ENCODE measurements at places on chromosomes 2 and 18.

DNA sequence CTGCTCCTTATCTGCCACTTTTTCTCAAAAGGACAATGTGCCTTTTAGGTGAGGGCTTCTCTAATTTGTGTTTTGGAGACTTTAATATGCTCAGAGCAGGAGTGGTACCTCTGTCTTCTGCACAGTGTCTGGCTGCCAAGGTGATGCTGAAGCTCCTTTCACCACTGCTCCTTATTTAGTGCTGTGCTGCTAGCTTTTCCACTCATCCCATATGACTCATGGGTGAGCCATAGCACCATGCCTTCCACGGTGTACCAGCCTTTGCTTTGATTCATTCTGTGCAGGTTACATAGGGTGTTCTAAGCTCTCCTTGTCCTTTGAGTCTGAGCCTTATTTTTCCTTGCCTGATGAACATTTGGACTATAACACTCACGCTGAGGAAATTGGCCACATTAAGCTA is 202.4 kb downstream of the ARL6IP6 start:
- no peak for DNase-seq

DNA sequence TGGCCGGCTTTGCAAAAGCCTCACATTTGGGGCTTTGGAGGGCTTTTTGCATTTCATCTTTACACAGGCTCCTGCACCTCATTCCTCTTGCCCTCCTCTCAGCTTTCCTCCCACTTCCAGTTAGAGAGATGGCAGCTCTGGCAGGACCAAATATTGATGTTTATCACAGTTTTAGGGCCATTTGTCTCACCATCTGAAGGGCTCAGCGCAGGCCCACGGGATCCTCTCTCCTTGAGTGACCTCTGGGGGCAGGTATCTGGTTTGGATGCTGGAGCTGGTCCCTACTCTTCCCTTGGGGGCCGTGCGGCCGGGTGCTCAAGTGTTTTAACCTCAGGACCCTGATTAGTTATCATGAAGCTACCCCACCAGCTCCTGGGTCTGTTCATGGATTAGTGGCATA is 19.9 kb downstream of the ATOH8 start:
- DNase-seq, result no peak

DNA sequence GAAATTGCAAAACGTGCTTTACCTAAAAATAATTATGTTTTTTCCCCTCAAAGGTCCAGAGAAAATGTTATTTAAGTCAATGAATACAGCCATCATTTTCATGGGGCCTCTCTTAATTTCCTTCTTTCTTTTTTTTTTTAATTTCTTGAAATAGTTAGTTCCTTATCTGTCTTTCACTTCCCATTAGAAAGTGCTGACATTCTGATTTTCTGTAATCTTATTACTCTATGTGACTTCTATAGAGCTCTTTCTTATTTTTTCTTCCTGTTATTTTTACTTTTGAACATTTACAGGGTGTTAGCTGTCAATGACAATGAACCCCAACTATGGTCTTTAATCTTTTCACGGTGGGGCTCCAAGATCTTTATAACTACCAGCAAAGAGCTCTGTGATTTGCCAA is 30.0 kb downstream of the CTLA4 start:
- no peak for DNase-seq

- DNase-seq, result no peak
These were observed 19.6 kb downstream of the TMEM17 start for GRCh38 chr2:62486439-62486765.

- DNase-seq, result no peak
These were observed 42.8 kb downstream of the STK25 start for GRCh38 chr2:241465543-241465942.

DNA sequence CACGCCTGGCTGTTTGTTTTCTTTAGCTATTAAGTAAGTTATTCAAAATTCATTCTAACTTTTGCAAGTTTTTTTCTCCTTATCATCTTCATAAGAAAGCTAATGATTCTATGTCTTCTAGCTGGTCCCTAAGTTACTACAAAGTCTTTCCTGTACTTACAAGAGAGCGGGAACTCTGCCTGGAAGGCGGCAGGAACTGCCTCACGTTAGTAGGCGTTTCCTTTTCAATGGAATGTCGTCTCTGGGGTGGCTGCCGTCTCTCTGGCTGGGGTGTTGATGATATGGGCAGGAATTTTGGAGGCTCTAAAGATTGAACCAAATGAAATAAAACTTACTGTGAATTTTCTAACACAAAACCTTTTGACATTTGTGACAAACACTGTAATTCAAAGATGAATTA is 55.5 kb downstream of the PRELID3A start:
- DNase-seq, result no peak

DNA sequence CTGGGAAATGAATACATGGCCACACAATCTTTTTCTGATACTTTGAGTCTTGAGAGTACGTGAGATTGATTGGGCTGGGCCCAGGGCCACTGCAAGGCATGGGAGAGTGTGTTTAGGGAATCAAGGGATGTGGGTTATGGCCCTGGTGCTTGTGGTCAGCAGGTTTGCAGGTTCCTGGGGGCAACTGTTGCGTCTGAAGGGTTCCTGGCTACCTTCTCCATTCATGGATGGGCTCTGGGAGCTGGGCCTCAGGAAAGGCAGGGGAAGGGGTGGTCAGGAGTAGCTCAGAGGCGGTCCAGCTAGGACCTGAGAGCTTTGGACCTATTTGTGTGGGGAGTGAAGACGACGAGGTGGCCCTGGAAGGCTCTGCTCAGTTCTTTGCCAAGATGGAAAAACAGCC is 8.4 kb upstream of the ZAP70 start:
- no peak for DNase-seq

GRCh38 chr2:200490001-200490400 is 19.9 kb downstream of the KCTD18 start:
- DNase-seq, result no peak

DNA sequence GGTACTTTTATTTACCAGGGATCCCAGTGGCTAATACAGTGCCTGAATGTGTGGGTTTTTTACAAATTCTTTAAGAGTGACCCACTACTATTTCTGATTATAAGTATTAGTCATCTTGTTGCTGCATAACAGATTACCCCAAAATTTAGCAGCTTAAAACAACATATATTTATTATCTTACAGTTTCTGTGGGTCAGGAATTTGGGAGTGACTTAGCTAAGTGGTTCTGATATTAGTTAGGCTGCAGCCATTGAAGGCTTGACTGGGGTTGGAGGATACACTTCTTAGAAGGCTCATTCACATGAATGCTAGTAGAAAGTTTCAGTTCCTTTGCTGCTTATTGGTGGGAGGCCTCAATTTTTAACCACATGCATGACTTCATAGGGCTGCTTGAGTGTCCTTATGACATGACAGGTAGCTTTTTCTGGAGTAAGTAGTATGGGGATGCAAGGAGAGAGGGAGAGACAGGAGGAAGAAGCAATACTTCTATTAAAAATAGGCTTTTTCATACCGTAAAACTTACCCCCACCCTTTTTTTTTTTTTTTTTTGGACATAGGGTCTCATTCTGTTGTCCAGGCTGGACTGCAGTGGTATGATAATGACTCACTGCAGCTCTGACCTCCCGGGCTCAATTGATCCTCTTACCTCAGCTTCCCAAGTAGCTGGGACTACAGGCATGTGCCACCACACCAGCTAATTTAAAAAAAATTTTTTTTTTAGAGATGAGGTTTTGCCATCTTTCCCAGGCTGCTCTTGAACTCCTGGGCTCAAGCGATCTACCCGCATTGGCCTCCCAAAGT is 13.3 kb upstream of the POLE4 start:
- DNase-seq, result no peak

GRCh38 chr2:230778350-230779063 is 65.9 kb downstream of the CAB39 start:
- no peak for DNase-seq

- no peak for DNase-seq
These were observed 402.8 kb upstream of the UBE2E3 start for GRCh38 chr2:180577567-180577966.

DNA sequence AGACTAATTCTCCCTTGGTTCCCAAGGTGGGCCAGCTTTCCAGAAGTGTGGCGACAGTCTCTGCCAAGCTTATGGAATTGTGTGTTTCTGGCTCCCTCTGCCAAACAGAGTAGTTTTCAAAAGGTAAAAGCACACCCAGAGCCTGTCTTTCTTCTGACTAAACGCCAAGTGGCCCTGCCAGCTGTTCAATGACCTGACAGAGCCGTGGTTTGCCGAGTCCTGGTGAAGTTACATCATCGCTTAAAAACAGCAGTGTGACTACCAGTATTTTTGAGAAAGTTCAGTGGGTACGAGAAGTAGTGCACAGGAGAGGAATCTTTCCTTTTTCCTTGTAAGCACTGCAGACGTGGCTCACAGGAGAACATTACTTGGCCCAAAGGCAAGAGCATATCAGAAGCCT is 1.9 kb downstream of the PER2 start:
- peak; percentile 56 for DNase-seq

DNA sequence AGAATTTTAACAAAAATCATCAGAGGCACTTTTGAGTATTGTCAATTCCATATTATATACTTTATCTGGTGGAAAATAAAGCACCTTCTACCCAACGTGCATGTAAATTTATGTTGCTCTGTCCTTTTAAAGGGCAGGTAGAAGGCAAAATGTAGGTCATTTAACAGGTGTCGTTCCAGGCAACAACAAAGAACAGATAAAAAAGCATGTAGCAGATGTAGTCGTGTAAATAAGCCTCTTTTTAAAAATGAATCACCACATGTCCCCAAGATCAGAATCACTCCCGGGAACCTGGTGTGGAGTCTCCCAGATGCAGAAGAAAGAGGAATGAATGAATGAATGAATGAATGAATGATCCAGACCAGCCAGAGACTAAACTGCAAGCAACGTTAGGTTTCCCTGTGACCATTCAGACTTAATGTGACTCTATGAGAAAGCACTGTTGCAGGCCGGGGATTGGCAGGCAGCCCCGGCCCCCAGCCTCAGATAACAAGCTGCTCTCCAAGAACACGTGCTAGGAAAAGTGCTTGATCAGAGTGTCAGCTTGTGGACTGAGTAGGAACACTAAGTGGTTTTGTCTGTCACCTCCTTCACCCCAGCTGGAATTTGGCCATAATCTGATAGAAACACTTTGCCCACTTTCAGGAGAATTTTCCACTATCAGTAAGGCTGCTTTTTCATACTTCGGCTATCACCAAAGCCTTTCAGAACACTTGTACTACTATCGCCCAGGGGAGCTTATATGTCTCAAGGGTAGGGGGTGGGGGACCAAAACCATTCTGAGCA is 100.6 kb downstream of the CDK15 start:
- DNase-seq, result no peak

GRCh38 chr2:203688798-203689197 is 17.6 kb upstream of the CD28 start:
- DNase-seq, result no peak

DNA sequence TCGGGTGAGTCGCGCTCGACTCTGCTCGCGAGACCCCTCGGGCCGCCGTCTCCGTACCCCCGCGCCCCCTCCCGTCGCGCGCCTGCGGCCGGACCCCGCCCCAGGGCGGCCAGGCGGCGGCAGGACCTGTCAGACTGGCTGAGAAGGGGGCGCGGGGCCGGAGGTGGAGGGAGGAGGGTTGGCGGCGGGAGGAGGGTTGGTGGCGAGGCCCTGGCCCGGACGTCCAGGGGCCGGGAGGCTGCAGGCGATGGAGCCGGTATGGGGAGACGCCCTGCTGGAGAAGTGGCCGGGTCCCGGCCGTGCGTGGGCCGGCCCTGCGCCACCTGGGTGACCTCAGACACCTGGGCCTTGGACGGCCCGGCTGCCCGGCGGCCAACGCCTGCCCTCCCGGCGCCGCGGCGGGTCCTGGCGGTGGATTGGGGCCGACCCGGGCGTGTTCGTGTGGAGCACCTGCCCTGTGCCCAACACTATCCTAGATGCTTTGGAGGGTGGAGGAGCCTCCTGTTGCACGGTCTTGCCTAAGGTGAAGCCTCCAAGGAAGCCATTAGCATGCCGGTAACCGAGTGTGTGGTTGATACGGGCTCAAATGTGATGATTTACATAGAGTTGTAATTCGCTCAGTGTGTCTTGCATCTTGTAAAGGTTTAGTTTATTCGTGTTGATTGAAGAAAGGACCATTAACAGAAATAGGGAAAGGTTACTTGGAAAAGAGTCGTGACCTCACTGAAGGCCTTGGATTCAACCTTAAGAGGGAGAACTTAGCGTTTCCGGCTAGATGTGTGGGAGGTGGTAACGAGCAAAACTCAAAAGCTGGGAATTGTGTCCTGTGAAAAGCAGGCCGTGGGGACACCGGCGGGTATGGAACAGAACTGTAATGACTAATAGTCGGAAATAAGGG is 550 bp downstream of the MYL12B start:
- DNase-seq, result peak; percentile 45

GRCh38 chr2:164260506-164260905 is 360.8 kb downstream of the GRB14 start:
- DNase-seq, result no peak

GRCh38 chr2:59584958-59585357 is 968.5 kb downstream of the BCL11A start:
- DNase-seq, result peak; percentile 4

DNA sequence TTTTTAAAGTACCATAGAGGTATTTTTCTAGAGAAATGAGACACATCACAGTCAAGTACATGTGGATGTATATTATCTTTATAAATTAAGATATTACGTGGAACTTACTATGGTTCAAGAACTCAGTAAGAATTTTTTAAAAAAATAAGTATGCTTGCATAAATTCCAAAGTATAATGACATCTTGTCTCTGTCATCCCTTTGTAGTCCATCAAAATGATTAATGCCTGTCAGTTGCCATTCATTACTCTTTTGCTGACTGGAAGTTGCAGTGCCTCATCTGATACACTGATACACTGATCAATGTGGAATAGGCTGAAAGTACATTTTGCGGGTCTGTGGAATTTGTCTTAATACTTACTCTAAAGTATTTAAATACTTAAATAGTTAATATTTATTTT is 177.2 kb downstream of the GALNT13 start:
- DNase-seq, result no peak

DNA sequence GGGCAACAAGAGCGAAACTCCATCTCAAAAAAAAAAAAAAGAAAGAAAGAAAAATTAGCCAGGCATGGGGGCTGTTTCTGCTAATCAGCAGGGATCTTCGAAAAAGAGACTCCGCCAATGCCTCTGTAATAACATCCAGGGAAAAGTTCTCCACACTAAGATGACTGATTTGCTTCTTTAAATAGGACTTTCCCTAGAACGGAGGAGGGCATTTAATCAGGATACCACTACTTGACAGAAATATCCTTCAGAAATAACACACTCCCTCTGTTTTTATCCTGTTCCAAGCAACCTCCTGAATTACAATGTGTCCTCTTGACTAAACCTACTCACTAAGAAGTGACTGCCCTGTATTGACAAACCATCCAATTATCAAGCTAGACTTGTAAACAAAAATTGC is 21.7 kb downstream of the REV1 start:
- DNase-seq, result no peak

DNA sequence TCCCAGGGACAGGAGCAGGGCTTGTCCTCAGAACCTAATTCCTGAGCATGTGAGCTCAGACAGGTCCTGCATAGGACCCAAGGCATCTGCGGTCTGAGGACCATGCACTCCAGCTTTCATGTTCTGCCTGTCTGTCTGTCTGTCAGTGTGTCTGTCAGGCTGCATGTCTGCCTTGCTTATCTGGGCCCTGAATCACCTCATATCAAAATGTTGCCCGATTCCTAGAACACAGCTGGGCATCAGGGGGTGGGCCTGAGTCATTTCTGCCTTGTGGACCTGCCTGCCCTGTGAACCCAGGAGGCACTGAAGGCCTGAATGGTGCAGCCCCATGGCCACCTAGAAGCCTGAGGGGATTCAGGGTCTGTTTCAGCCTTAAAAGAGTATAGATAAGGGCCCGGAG is 22.1 kb downstream of the INHBB start:
- no peak for DNase-seq
